Mesothelial cell of epicardium (in vitro differentiated cells): ENCODE measurements at places on chromosomes 3 and 15.

GRCh38 chr3:174859114-174859735 is at the start of gene NAALADL2:
Gene NAALADL2, plus strand, starts transcription at chr3:174859334.
- no peak for DNase-seq

GRCh38 chr3:185824051-185825005 is 514 bp downstream of the IGF2BP2 start:
- no peak for DNase-seq

- no peak for DNase-seq
These were observed 114.8 kb downstream of the FILIP1L start for GRCh38 chr3:99999536-99999935.

- no peak for DNase-seq
These were observed 51.4 kb downstream of the CORO2B start for GRCh38 chr15:68630211-68630555.

- DNase-seq, result peak; percentile 64
These were observed 333.4 kb downstream of the THSD4 start for GRCh38 chr15:71448688-71449114.

DNA sequence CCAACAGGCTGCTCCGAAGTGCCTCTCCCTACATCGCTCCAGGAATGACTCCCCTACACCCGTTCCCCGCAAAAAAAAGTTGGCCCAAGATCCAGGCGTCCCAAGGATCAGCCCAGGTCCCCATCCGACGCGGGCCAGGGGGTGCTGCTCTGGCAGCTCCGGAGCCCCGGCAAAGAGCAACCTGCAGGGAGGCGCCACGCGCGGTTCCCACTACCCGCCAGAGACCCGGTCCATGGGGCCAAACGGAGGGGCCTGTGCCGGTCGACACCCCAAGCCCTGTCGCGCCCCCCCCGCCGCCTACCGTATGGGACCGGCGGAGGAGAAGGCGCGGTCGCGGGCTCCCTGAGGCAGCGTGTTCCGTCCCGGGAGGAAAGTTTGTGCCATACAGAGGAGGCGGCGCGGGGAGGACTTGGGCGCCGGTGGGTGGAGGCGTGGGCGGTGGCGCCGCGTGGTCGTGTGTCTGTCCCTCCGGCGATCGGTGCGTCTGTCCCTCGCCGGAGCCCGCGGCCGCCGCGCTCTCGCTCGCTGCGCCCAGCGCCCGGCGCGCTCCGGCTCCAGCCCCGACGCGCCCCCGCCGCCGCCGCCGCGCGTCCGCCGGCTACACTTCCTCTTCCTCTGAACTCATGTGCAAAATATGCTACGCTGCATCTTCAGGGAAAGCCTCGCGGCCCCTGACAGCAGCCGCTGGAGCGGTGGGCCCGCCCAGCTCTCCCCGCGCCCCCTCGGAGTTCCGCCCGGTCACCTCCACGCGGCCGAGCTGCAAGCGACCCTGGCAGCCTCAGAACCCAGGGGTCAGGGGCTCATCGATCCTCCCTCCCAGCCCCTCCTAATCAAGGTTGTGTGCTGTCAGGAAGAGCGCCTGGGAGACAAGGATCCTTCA is at the start of gene RFTN1:
Gene RFTN1, minus strand, starts transcription at position 559 of the 880 bp plus-strand sequence. CDS start 19,830 bp downstream, outside the sequence.
- DNase-seq, result peak; percentile 31

- no peak for DNase-seq
These were observed 99.6 kb upstream of the PRR23E start for GRCh38 chr3:127093312-127093711.

DNA sequence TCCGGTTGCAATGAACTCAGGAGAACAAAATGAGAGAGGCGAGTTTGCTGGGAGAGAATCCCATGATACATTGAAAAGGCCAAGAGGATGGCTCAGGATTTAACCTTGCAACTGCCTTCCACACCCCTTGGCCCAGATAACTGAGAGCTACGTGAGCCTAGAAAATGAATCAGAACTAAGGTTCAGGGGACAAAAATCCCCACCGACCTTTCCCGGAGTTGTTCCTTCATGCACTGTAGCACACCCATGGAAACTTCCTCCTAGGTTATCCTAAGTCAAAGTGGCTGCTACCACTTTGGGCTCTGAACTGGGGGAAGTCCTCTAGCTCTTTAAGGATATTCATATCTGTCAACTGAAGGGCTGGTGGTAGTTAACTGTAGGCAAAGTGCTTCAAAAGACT is 58.3 kb upstream of the SLC4A7 start:
- DNase-seq, result no peak

DNA sequence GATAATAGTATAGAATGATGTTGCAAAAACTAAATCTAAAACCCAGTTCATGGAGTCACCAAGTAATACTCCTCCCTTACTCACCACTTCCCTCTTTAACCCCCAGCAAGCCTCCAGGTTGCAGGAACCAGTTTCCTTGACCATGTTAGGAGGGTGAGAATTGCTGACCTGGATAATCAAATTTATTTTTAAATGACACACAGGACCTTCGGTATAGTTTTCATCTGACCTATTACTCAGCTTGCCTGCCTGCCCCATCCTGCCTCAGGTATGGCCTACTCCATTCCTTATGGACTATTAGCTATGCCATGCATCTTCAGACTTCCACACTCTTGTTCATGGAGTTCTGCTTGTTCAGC is 883 bp downstream of the RTP4 start:
- no peak for DNase-seq

GRCh38 chr3:73808862-73809509 is 184.2 kb upstream of the PDZRN3 start:
- DNase-seq, result no peak
